NCI-H1048 (cell line): ENCODE measurements at places on chromosomes 5 and 9.

DNA sequence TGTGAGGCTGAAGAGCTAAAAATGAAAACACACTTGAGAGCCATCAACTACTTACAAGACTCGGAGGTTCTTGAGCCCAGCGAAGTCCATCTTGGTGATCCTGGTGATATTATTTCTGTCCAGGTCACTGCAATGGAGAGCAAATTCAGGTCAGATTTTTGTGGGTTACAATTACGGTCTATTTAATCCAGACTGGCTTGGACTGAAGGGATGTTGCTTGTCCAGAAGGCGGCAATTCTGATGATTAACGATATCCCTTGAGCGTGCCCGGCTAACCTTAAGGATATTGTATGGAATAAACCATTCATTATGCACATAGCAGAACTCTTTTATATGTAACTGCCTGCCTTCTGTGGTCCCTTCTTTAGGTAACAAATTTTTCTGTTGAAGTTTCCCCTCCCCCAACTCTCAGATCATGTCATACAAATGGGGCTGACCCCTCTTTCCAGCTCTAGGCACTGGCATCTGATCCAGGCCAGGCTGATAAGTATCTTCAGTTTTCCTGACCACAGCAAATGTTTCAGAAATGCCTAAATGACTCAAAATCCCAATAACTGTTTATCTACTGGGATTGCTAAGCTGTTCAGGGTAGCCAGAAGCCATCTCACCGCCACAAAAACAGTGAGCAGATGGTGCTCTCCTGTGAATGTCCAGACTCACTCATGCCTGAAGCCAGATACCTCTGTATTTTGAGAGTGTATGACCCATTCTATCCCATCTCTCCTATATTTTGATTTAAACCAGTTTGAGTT lies 49.4 kb downstream of the SLIT3 start:
- no peak for DNase-seq

- DNase-seq = no peak
Observed at GRCh38 chr9:102185371-102185770, 446.9 kb upstream of the GRIN3A start.

DNA sequence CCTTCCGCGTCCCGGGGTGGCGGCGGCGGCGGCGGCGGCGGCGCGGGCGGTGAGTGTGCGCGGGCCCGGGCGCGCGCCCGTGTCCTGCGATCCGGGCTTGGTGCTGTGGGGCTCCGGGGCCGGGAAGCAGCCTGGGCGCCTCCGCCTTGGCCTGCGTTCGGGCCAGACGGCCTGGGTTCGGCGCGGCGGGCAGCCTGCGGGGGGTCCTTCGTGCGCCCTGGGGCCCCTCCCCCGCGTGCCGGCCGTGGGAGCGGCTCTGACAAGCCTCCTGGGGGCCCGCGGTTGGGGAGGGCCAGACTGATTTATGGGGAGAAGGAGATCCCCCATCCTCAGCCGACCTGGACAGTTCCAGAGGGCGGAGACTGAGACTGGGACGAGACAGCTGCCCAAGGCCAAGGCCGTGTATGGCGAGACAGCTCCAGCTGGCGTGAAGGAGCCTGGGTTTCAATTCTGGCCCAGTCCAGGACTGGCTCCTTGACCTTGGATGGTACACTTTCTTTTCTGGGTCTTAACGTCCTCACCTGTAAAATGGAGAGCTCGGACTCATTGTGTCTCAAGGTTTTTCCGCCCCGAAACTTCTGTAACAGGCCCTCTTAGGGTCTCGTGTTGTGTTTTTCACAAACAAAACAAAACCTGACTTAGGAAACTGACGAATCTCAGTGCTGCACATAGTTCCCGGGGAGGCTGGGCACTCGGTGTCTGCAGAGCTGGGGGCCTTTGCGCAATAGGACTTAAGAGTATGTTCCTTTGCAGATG lies 603 bp downstream of the TMEM268 start:
- DNase-seq = no peak

DNA sequence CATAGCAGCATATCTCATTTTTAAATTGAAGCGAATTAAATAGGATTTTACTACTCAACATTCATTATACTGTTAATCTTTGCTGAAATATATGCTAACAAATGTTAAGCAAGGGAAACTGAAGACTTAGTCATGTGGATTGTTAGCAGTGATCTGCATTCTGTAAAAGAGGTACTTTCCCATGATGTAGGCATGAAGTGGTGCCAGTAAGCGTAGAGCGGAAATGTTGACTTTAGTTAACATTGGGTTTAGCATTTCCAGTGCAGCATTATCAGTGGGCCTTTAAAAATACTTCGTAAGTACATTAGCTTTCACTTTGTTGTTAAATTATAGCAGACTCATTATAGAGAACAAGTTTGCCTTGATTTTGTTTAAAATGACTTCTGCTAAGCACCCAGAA lies 130.3 kb downstream of the CDC42SE2 start:
- no peak for DNase-seq

DNA sequence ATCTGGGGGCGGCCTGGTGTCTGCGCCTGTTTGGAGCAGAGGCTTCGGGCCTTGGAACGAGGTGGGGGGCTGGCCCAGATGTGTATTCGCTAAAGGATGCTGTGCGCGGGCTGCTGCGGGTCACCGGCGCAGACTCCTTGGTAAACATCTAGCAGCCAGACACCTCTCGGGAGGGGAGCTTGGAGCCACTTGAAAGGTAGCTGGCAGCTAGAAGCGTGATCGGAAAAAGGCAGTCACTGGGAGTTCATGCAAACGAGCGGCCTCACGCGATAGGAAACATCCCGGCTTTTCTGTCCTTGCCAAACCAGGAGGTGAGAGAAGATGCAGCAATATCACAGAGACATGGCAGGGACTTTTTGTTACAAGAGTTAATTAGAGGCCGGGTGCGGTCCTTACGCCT lies 8.1 kb downstream of the LAMC3 start:
- DNase-seq = no peak
